ENCODE measurements at places on chromosomes 4 and X.

DNA sequence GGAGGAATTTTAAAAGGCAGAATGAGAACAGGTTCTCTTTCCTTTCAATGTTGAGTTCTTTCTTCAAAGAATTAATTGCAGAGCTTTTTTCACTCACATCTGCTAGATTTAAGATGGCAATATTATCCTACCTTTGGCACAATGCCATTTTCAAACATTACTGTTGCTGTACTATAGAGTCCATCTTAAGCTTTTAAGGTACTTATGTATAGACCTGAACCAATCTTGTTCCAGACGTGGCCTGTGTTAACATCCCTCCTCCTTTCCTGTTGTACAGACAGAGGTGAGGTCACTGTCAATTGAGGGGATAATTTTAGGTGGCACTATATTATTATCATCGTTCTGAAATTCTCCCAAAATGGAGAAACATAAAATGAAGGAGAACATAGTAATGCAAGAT, 53.0 kb upstream of the MYOZ2 start:
- DNase-seq: no peak
- H3K4me3 ChIP-seq: no peak overlapping the region
- H3K4me1 ChIP-seq: no peaks in the 10 kb centered on the region
- H3K36me3 ChIP-seq: no peaks in the 10 kb centered on the region

- no peak overlapping the region for H3K4me3 ChIP-seq
- H3K4me1 ChIP-seq: no peaks in the 10 kb centered on the region
- H3K27ac ChIP-seq: no peak overlapping the region
- no peak for DNase-seq
Measured at GRCh38 chrX:78540171-78540570, 119.0 kb downstream of the RTL3 start.

DNA sequence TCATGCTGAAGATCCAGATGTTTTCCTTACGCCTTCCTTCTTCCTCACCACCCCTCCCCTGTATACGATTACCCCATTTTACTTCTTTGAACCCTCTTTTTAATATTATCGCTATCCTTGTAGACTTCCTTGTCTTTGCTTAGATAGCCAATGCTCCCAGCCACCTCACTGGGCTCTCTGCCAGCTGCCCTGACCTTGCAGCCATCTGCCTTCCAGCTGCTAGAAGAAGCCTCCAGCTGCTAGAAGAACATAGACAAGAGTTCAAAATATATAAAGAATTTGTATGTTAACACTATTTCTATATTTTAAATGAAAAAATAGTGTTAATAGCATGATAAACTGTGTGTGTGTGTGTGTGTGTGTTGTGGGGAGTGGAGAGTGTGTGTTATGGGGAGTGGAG, 374.7 kb downstream of the ANKRD50 start:
- no peaks in the 10 kb centered on the region for H3K27me3 ChIP-seq
- H3K4me3 ChIP-seq: no peak overlapping the region
- H3K4me1 ChIP-seq: no peaks in the 10 kb centered on the region
- H3K36me3 ChIP-seq: no peaks in the 10 kb centered on the region
- no peak overlapping the region for H3K27ac ChIP-seq

- no peaks in the 10 kb centered on the region for H3K27me3 ChIP-seq
- no peak overlapping the region for H3K4me3 ChIP-seq
- peaks cover 4% of the 10 kb centered on the region for H3K36me3 ChIP-seq
Measured at GRCh38 chr4:168361365-168362024, 42.9 kb upstream of the DDX60 start.

DNA sequence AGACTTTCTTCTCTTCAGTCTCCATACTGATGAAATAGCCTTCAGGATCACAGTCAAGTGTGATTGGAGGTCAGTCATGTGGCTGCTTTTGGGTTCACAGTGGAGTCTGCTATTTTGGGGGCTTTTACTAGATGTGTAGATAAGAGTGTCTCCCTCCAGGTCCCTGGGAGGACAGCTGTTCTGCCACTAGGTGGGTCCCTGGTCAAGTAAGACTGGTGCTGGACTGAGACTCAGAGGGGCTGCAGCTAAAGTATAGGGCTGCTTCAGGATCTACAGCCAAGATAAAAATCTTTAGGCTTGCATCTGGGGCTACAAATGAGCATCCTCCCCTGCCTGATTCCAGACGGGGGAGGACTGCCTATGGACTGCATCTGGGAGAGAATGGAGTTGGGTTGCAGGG, 200.7 kb upstream of the ANKRD50 start:
- H3K36me3 ChIP-seq: no peaks in the 10 kb centered on the region
- H3K4me3 ChIP-seq: no peak overlapping the region
- no peak for DNase-seq
- H3K27ac ChIP-seq: no peak overlapping the region
- H3K4me1 ChIP-seq: no peaks in the 10 kb centered on the region

DNA sequence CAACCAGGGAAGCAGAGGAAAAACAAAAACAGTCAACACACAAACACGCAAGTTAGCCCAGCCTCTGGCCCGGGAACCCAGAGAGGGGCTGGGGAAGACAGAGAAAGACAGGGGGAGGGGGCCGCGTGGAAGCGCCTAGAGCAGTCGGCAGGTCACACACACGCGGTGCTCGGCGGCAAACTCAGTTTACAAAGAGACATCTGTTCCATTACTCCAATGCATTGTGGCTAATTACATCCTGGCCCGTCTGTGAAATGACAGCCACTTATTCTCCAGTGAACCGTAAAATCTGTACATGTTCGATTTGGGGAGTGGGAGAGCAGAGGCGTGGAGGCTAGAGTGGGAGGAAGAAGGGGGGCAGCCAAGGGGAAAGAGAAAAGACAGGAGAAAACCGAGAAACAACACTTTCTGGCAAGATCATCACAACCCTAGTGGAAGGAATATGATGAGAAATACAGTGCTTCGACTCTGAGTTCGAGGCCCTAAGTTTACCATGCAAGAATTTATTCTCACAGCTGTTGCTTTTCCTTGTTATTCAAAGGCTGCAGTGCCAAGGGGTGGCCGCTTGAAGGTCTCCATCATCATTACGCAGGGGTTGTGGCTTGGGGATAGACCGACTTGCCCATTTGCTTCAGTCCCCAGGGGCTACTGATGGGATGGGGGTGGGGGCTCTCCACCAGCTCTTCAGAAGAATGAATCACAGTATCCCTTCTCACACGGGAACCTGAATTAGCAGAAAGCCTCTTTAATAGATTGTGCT, 167.7 kb downstream of the MGST2 start:
- H3K4me3 ChIP-seq: no peak overlapping the region
- no peaks in the 10 kb centered on the region for H3K36me3 ChIP-seq
- no peaks in the 10 kb centered on the region for H3K27me3 ChIP-seq
- no peak for DNase-seq
- no peak overlapping the region for H3K27ac ChIP-seq
